Activated T-cell treated with anti-CD3 and anti-CD28 coated beads, Interleukin-2, amount 50 U/mL, for 4 hours (primary cell): ENCODE measurements at places on chromosomes 13 and 19. TPM values are rescaled to one million over a fixed set of nuclear protein-coding genes. Genes with fewer than 3 reads are reported as not detected.

GRCh38 chr13:42649831-42650230, 75.9 kb downstream of the TNFSF11 start:
- DNase-seq, result no peak

GRCh38 chr13:40101708-40102359, 446.4 kb downstream of the COG6 start:
- DNase-seq, result no peak

- DNase-seq, result no peak
Measured at GRCh38 chr13:45441633-45442032, 23.1 kb upstream of the COG3 start.

RFXAP gene
- 10.8 TPM for total RNA-seq

DNA sequence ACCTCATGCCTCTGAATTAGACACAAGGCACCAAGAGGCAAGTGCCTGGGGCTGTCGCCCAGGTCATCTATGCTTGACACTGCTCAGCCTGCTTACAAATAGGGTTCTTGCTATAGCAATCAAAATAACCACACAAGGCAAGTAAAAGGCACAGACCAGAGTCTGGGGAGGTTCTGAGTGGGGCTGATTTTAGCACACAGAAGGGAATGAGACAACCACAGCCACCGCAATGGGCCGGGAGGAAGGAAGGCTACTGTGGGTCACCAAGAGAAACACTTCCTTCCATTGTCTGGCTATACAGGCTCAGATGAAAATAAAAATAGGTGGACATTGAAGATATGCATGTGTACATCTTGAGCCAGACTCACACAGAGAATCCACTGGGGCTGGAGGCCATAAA, 159.1 kb downstream of the DLEU7 start:
- DNase-seq, result no peak

DNA sequence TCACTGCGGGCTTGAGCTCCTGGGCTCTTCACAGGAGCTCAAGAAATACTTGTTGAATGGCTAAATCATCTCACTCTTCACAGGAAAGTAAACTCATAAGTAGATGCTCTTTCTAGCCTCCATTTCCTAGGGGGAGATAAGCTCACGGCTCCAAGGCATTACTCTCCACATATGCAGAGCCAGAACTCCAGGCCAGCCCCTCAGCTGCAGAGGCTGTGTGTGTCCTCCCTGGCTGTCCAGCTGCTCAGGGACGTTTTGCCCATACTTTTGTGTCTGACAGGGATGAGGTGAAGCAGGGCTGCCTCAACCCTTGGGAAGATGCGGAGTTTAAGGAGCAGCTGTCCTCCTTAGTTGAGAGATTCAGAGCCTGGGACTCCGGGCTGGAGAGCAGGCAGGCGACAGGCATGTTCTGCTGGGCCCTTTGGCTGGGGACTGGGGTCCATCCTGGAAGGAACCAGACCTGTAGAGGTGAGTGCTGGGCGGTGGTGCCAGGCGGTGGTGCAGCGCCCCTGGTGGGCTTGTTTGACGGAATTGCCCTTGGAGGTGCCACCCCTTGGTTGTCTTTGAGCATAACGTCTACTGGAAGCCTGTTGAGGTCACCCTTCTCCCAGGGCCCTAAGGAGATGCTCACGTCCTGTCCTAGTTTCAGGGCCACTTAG, 20.5 kb upstream of the SLC15A1 start:
- DNase-seq, result no peak

ZNF155 gene
- total RNA-seq, result 4.2 TPM

DNA sequence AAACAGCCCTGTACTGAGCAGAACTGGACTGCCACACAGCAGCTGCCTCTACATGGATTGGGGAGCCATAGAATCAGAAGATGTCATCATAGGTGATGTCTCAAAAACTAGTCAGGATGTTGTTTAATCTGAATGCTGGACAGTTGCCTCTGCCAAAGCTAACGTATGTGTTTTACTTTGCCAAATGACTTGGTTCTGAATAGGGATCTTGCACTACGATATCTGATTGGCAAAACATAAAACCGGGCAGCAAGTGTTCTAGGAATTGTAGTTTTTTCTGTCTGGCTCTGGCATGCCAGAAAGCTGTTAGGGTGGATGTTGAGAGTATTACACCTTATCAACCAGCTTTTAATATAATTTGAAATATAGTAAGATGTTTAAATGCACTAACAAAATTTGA, 645.9 kb downstream of the GPC5 start:
- DNase-seq, result no peak

- DNase-seq, result no peak
Measured at GRCh38 chr13:40137400-40137799, 481.9 kb downstream of the COG6 start.

TDRD12 gene
- 0.05 TPM for total RNA-seq

FPR3 gene
- total RNA-seq, result not detected

DNA sequence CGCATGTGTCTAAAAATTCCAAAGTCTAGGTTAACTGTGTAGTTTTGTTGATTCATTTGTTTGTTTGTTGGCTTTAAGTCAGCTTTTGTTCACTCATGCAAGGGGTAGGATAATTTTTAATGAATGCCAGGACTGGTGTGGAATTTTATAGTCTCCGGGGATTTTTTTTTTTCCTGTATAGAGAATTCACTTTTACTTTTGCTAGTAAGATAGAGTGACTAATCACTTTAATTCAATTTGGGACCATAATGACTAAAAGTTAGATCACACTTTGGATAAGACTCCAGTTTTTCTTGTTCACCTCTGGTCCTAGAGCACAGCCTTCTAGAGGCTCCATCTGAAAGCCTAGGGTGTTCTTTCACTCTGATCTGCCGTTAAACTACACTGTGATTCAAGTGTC, 1690.0 kb downstream of the PCDH9 start:
- no peak for DNase-seq

DNA sequence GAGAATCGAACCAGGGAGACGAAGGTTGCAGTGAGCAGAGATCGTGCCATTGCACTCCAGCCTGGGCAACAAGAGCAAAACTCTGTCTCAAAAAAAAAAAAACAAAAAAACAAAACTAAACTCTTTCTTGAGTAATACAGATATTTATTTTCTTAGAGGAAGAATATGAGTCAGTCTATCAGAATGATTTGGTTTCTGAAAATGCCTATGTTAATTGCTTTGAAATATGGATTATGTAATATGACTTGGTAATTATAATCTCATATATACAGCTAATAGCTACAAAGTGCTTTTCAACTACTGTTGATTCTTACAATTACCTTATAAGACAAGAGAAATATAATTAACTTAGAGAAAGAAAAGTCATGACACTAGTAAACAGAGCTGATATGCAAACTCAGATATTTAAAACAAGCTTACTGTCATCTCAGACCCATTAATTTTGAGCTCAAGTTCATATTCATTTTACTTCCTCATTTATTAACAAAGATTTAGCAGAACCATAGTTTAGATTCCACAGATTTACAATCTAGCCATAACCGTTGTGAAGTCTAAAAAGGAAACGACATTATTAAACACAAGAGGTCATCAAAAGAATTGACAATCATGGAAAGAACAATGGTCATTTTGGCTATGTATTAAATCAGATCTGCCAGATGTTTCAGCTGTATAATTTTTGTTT, 88.0 kb downstream of the TBC1D4 start:
- DNase-seq, result no peak

C19orf33 gene
- total RNA-seq, result not detected

CAPN12 gene
- 1.0 TPM for total RNA-seq

OR4F17 gene
- 0.30 TPM for total RNA-seq

- DNase-seq, result no peak
Measured at GRCh38 chr13:26497968-26498511, 59.4 kb upstream of the WASF3 start.

DNA sequence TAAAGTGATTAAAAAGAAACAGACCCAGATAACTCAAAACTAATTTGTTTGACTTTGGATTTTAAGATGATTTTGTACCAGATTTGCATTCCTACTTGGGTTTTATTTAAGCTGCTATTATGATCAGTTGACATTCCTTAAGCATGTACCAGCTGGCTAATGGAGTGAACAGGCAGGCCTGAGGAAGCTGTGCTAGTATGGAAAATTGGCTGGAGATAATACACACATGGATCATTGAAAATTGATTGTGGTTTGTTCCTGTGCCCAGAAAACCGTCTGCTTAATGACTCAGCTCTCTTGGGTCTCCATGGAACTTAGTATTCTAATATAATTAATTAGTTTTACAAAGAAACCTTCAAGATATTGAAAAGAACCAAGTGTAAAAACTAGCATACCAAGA, 22.6 kb downstream of the POLR1D start:
- DNase-seq, result no peak

HIF3A gene
- not detected for total RNA-seq
